ENCODE measurements at places on chromosomes 16 and 17.

- DNase-seq: no peak
Observed at GRCh38 chr17:732067-732901, at the start of gene TLCD3A. Gene TLCD3A, plus strand, starts transcription at chr17:732596. Its CDS starts 52 bp downstream, at chr17:732648.

GRCh38 chr16:72317446-72317845, 145.5 kb upstream of the PMFBP1 start:
- no peak for DNase-seq

DNA sequence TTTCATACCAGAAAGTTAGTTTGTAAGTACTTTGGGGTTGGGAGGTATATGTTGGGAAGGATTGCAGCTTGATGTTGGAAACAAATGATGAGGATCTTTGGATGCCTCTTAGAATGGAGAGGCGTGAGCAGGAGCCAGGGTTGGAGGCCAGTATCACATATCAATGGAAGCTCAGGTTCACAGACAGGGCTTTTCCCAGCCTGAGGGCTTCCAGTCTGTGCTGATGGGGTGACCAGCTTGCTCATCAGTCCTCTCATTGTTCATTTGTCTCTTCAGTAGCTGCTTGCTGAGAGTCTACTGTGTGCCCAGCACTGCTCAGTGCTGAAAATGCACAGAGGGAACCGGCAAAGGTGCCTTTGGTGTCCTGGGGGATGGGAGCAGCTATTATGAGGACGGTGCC, 5.8 kb downstream of the DNAAF1 start:
- no peak for DNase-seq

DNA sequence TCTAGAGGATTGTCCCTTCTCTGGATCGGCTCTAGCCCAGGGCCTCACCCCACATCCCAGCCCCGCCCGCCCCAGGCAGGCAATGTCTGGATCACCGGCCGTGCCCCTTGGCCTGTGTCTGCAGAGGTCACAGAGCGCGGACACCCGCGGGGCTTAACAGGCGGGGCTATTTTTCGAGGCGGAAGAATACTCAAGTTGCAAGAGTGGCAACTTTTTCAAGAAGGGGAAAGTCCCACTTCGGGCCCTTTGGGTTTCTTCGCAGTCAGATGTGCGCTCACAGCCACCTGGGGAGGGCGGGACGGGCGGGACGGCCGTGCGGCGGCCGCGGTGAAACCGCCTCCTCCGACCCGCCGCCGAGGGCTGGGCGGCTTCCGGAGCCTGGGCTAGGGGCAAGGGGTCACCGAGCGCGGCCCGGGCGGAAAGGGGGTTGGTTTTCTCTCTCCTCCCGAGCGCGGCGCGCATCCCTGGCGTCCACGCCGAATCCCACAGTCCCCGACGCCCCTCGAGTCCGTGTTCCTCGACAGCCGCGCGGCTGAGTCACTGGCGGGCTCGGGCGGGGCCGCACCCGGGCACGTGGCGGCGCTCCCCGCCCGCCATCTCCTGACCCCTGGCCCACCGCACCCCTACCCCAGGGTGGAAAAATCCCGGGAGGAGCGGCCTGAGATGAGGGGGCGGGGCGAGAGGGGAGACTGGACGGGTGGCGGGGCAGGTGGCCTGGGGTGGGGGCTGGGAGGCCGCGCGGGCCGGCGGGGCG, 1.2 kb upstream of the PFN1 start:
- DNase-seq: peak; percentile 53

- no peak for DNase-seq
Observed at GRCh38 chr17:8290043-8290442, 1.6 kb downstream of the RANGRF start.

GRCh38 chr17:35790841-35791240, 4.6 kb downstream of the MMP28 start:
- DNase-seq: no peak

- DNase-seq: no peak
Observed at GRCh38 chr17:61739002-61739401, 124.3 kb downstream of the BRIP1 start.

DNA sequence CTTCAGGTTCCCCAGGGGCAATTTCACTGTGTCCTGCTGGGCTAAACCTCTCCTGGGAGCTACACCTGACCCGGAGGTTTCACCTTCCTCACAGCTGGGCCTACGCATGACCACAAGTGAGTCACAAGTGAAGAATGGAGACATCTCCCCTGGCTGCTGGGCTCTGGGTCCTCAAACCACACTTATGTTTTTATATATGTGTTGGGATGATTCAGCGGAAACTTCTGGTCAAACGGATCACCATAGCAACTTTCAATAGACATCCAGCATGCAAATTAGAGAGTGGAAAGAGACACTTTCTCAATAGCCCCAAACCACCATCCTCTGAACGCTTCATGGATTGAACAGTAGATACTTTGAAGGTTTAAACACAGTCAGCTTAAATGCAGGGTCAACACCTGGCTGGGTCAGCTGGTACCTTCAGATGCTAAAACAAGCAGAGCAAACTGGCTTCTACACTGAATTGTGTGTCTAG, 28.0 kb upstream of the MAF start:
- DNase-seq: no peak

- no peak for DNase-seq
Observed at GRCh38 chr17:79811868-79812352, 15.0 kb upstream of the CBX8 start.

DNA sequence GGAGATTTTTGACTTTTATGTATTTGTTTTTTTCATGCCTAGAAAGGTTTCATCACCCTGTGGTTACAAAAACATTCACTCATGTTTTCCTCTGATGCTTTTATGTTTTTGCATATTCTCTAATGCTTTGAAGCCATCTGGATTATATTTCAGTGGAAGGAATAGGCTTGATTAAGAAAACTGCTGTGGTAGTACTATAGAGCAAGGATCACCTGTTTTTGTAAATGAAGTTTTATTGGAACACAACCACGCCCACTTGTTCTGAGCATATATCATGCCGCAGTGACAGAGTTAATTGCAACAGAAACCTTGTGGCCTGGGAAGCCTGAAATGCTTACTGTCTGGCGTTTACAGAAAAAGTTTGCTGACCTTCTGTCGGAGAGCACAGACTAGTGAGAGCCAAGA, 11.5 kb downstream of the COX10 start:
- no peak for DNase-seq

- DNase-seq: peak; percentile 99
Observed at GRCh38 chr17:51046514-51047384, 73.9 kb downstream of the SPAG9 start.
